ENCODE measurements at places on chromosomes 5 and 9.

DNA sequence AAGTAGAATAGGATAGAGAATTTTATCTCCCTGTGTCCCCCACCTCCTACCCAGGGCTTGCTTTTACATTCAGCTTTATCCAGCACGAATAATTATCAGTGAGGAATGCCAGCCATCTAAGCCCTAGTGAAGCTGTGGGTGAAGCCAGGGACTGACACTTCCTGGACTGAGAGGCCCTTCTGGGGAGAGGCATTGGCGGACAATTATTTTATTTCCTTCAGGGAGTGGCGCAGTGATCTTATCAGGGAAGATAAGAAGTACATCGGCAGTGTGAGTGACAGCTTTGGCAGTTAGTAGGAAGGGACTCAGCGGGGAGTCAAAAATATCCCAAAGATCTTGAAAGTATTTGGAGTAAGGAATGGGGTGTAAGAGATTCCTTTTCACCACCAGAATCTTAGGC, 34.9 kb upstream of the RPS23 start:
- DNase-seq = no peak

DNA sequence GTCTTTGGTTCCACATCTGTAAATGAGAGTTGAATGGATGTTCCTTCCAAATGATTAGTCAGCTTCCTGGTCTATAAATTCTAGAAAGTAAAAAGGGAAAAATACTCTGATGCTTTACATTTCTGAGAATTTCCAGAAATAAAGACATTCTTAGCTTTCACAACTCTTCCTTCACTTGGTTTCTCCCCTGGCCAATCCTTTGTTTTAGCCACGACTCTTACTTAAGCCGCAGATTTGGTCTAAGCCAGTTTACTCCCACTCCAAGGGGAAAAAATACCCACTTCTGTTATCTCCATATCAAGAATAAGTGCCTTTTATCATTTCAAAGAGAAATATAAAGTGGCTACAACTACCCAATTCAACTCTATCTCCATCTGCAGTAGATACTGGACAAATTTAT, 29.7 kb downstream of the PWWP2A start:
- DNase-seq = no peak

DNA sequence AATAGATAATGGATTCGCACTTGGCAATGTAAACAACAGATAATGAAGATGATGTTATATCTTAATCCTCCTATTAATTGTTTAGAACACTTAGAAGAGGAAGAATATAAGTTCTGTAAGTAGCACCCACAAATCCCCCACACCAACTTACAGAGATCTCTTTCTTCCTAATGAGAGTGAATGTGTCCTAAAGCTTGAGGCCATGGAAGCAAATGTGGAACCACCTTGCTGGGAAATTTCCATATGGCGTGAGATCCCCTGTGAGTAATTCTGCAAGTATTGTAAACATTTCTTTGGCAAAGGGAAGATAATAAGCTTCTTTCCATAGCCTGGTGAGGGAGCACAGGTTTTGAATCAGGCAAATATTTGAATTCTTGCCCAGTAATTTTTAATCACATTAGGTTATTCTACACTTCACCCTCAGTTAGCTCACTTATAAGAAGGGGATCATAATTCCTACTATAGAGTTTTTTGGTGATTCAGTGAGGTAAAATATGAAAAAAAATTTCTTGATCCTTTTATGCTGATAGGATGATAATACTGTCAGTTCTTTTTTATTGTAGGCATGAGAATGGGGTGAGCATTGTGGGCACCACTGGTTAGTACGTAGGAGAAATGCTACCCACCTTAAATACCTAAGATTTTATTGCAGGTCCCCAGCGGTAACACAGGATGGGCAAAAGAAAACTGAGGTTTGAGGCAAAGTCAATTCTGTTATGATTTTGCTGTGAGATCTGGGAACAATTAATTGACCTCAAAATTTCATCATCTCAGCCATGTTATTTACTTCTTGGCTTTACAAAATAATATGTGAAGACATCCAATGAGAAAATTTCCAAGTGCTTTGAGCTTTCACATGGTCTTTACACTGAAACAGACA, 574.8 kb downstream of the PSAT1 start:
- no peak for DNase-seq

GRCh38 chr9:109110329-109111021, 9.3 kb downstream of the TMEM245 start:
- DNase-seq = no peak

DNA sequence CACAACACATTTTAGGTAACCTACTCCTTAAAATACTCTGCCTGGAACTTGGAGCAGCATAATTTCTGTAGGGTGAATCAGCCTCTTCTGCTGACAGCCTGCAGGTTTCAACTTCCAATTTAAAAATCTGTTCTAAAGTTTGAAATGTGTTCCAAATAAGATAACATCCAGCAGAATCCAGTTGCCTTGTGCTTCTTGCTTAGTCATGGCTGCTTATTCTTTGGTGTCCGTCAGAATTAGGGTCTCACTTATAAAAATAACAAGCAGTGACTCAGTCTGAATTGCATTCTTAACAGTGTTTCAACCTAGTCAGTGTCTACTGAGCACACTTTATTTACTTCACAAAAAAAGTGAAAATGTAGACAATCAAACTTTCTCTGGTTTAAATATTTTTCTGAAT, 3.7 kb downstream of the CDH6 start:
- no peak for DNase-seq

- no peak for DNase-seq
Observed at GRCh38 chr5:39461007-39461682, 36.4 kb upstream of the DAB2 start.

GRCh38 chr9:97243606-97244005, 63.9 kb upstream of the CCDC180 start:
- no peak for DNase-seq

- no peak for DNase-seq
Observed at GRCh38 chr5:158974775-158975174, 124.9 kb downstream of the EBF1 start.

GRCh38 chr5:96537386-96537785, 104.3 kb upstream of the PCSK1 start:
- DNase-seq = no peak

DNA sequence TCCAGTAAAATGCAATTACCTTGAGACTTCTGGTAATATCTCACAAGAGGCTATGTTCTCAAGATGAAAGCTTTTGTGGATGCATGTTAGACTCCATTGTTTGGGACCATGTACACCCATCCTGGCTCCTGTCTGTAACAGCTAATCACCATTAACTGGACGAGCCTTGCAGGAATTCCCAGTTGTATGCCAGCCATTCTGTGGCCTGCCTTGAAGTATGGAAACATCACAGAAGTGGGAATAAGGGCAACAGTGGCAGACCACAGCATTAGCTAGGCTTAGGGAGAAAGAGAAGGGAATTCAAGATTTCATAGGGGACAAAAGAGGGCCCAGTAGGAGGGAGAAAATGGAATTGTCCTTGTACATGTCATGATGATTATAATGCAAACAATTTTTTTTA, 79.0 kb downstream of the RORB start:
- no peak for DNase-seq

DNA sequence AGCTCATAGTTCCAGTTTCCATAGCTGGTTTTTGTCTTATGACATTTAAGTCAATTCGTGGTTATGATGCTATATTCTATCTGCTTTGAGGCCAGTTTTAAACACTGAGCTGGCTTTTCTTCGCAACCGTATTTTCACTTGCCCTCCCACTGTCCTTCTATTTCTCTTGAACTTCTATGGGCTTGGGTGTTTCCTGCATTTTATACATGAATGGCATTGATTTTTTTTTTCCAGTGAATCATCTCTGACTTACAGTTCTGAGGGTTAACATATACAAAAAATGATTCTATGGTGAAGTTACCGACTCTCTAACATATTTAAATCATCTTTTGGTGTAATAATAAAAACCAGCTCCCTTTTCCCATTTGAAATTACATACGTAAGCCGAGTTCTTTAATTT, 88.2 kb downstream of the SREK1 start:
- DNase-seq = no peak

- no peak for DNase-seq
Observed at GRCh38 chr5:32523625-32524024, 61.7 kb upstream of the SUB1 start.

GRCh38 chr9:112049811-112050516, 125.1 kb downstream of the SUSD1 start:
- no peak for DNase-seq

DNA sequence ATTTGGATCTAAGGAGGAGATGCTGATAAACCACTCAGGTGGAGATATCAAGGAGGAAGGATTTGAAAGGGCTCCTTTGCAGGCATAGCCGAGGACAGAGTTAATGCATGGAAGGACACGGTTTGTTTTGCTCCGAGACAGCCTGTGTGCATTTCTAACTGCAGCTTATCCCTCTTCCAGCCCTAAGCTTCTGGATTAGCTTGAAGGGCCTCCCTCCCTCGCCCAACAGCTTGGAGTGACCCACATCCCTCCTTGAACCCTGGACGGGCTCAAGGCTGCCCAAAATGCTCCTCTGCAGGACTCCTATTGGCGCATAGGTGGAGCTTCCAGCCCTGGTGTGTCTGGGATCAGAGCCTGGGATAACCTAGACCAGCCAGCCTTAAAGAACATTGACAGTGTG, 66.7 kb downstream of the PPARGC1B start:
- no peak for DNase-seq

- DNase-seq = no peak
Observed at GRCh38 chr5:139647506-139648204, 494 bp upstream of the CXXC5 start.

DNA sequence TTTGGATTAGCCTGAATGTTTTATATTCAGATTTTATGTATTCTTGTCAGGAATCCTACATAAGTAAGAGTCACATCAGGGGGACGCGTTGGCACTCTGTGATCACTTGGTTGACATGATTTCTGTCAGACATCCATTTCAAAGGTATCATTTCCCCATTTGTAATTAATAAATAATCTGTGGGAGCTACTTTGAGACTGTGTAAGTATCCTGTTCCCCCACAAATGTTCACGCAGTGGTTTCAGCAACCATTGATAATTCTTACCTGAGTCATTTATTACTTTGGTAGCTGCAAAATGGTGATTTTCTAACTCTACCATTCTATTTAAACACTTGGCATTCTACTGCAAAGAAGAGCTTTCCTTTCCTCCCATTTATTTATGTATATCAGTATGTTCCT, 56.9 kb upstream of the TBC1D2 start:
- no peak for DNase-seq

DNA sequence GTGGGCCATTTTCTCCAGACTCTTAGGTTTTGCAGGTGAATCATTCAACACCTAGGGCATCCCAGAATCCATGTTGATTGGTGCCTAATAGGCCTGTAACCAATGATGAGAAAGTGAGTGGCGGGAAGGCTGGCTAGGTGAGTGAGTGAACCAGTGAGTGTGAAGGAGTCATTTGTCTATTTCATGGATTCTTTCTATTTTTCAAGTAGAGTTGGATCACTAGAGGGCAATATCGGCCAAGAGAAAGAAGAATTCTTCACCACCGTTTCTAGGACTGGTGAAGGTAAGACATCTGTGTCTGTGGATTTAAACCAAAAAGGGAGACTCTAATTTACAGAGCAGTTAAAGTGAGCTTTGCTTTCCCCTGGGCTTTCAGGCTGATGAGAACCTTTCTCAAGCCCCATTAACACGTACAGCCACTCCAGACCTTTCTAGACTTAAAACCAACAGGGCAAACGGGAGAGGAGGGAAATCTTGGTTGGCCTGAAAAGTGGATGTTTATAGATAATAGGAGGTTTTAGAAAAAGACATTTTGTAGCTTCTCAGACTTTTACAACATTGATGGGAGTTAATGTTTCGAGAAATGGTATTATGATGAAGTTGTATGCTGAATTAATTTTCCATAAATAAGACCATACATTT, 114.3 kb upstream of the IL12B start:
- DNase-seq = peak; percentile 66

- peak; percentile 94 for DNase-seq
Observed at GRCh38 chr9:98168941-98169488, 23.4 kb downstream of the CORO2A start.

DNA sequence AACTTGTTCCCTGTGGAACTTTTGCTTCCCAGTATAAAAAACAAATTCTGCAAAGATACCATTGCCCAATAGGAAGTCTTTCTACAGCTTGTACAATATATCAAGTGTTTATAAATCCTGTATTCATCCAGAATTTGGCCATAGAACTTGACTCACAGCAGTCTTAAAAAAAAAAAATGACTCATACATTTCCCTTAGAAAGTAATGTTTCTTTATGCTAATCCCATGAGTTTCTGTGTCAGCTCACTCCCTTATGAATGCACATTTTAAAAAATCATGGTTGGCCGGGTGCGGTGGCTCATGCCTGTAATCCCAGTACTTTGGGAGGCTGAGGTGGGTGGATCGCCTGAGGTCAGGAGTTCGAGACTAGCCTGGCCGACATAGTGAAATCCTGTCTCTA, 89.3 kb upstream of the DMRT1 start:
- DNase-seq = no peak

DNA sequence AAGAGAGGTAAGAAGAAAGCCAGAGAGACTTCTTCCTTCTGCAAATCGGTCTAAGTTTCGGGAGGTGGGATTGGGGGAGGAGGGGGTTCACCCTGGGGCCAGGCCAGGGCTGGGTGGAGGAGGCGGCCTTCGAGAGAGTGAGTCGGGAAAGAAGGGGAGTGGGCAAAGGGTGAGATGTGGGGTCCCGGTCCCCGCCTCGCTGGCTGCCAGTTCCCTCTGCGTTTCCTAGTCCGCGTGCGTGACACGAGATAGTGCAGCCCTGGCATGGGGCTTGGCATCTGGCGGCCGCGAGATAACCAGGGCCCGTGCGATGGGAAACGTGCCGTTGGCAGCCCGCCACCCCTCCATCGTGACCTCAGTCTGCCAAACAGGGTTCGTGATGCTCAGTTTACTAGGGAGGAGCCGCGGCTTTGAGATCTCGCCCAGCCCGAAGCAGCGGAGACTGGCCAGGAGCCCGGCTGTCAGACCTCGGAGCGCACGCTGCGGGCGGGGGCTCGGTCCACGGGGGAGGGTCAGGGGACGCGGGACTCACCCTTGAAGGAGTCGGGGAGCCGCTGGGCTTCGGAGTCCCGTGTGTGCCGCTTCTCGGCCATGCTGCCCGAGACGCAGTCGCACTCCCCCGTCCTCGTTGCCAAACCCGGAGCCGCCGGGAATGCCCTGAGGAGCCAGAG, at the start of gene STOM:
Gene STOM, minus strand, starts transcription at position 656 of the 671 bp plus-strand sequence. Its CDS starts 63 bp downstream, at position 593.
- DNase-seq = no peak

DNA sequence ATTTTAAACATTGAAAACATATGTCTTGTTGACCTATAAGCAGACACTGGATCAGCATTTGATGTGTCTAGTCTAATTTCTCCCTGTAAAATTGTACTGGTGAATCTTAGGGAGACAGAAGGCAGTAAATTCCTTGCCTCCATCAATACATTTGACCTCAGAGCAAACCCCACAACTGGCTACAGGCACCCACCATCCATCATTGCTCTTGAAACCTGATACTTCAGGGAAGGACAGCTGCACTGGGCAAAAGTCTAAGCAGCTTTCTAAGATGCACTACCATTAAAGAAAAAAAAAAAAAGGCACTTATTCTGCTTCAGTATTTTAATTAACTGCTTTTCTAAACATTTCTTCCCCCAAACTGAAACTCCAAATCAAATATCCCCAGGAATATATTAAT, 1051.3 kb upstream of the DMAC1 start:
- peak; percentile 54 for DNase-seq

- DNase-seq = no peak
Observed at GRCh38 chr9:16121601-16122286, 568.9 kb downstream of the CCDC171 start.
